ENCODE measurements at places on chromosomes 3 and 15. TPM values are rescaled to one million over a fixed set of nuclear protein-coding genes. Genes with fewer than 3 reads are reported as not detected.

DNA sequence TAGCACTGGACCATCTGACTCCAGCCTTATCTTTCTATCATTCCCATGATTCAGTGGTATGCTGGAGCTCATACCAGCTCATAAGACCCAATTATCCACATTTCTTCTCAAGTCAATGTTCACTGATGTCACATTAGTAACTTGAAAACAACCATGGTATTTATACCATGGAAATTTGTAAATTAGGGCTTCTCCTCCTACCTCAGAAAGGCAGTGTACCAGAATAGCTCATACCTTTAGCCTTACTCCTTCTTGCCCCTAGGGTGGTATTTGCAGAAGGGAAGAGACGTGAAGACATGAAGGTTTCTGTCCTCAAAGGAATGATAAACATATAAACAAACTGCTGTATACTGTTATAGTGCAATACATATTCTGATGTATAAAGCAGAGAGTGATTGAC lies 114.2 kb downstream of the NEK11 start:
- DNase-seq = no peak

The SLC22A14 gene
- 0.05 TPM for total RNA-seq

The GALNT15 gene
- 2.6 TPM for total RNA-seq

- DNase-seq = no peak
These were observed 1.5 kb downstream of the CAND2 start for GRCh38 chr3:12797892-12798558.

GRCh38 chr3:150141790-150142326 lies 171.2 kb upstream of the PFN2 start:
- no peak for DNase-seq

- DNase-seq = no peak
These were observed 148.5 kb upstream of the CTDSPL start for GRCh38 chr3:37712918-37713817.

DNA sequence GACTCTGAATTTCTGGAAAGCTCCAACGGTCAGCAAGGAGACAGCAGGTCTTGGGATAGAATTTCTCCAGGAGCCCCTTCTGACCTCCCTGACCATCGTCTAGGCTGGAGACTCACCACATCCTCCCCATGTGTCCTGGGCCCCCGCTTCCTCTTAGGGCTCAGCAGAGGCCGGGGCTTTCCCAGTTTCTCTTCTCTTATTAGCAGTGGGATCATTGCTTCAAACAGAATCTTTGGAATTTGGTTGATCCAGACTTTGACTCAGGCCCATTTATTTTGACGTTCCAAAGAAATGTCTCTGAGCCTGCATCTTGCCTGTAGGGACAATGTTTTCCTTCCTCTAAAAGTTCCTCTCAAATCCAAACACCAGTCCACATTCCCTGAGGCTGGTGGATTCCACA lies 38.4 kb upstream of the SLC6A6 start:
- DNase-seq = no peak

The RASGRP1 gene
- total RNA-seq = 53.3 TPM

DNA sequence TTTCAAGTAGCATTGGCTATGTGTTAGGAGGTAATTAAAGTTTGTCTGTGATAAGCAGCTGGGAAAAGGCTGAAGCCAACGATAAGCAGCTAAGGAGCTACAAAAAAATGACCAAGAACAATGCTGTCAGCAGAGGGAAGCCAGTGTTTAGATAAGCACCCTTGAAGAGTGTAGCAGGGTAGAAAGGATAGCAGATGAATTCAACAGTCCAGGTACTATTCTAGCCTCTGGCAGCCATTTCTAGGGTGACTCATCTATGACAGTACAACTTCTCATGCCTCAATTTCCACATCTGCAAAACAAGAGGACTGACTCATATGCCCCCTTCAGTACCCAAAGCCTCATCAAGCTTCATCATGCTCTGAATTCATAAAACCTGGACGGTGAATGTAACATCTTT lies 617.6 kb upstream of the UBE2E2 start:
- no peak for DNase-seq

The GPR149 gene
- not detected for total RNA-seq

DNA sequence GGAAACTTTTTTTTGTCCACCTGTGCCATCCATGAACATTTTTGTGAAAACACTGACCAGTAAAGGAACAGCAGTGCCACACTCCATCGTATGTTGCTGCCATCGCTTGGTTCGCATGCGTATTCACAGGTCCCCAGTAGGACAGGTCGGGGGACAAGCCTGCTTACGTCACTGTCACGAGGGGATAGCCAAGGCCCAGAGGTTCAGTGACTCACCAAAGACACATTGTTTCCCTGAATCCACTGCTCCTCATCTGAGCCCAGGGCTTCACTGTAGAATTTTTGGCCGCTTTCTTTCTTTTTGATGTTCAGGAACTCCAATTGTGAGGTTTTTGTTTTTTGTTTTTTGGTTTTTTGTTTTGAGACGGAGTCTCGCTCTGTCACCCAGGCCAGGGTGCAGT lies 5.9 kb downstream of the ADPRH start:
- no peak for DNase-seq

DNA sequence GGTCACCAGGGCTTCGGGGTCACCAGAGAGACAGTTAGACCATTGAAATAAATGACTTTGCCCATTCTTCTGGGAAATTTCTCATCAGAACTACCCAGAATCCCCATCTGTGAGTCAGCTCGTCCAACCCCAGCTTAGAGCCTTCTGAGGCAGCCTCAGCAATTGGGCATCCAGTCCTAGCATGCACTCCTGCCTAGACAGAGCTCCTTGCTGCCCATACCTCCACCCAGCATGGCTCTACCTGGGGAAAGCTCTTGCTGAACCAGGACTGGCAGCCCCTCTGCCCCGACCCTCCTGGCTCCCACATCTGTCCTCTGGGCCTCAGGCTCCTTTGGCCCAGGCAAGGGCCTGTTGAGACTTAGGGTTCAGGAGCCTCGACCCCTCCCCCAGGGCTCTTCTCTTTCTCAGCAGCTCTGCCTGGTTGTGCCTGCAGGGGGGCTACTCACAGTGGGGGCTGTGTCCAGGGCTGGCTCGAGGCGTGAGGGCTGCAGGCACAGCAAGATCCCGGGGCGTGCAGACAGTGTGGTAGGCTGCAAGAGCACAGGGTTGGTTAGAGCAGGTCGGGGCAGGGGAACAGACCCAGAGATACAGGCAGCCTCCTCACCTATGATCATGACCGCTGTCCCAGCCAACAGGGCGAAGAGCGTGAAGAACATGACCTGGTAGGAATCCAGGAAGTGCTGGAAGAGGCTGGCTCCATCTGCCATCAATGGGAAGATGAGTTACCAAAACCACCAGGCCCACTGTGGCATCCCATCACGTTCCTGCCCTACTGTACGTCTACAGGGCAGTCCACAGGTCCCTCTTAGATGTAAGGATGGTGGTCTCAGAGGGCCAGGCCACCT lies 101.3 kb downstream of the NUP210 start:
- no peak for DNase-seq

DNA sequence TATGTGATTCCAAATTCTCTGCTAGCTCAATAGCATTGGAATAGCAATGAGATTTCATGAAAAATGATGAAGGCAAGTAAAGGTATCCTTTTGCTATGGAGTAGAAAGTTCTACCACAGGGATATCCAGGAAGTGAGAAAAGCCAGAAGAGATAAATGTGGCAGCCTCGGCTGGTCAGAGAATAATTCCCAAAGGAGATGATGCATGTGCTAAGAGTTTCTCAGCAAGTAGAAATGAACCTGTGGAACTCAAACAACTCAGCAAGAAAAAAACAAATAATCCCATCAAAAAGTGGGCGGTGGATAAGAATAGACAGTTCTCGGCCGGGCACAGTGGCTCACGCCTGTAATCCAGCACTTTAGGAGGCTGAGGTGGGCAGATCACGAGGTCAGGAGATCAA lies 38.2 kb downstream of the ALS2CL start:
- no peak for DNase-seq

GRCh38 chr3:16103472-16103871 lies 71.0 kb upstream of the GALNT15 start:
- DNase-seq = no peak

- DNase-seq = no peak
These were observed at the start of gene BHLHE40 for GRCh38 chr3:4979428-4980228. BHLHE40 (plus strand) TSS chr3:4979437; CDS start chr3:4979719, 282 bp downstream.

DNA sequence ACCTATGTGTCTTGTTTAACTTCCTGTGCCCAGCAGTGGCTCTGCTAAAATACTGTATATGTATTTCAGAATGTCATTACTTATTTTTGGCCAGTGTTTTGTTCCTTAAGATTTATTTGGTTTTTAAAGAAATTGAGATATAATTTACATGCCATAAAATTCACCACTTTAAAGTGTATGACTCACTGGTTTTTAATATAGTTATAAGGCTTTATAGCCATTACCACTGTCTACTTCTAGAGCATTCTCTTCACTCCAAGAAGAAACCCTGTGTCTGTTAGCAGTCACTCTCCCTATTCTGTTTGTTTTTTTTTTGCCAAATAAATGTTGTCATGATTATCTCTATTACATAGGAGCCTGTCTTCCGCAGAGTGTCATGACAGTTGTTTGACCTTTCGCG lies 25.8 kb downstream of the PPM1L start:
- no peak for DNase-seq

The IGDCC3 gene
- total RNA-seq = 1.4 TPM

DNA sequence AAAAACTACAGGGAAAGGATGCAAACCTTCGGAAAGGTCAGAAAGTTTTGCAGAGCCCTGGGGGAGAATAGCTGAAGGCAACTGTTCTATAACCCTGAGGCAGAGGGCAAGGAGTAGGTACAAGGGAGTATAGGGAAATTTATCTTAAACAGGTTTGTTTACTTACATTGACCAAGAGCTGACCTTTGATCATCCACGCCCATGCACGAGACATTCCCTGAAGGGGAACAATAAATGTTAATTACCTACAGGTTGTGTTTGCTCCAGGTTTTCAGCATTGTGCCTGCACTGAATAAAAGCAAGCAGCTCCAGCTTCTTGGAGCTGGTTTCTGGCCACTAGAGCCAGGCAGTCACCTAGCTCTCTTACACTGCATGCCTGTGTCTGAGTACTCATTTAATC lies 524.5 kb upstream of the TGFBR2 start:
- DNase-seq = no peak

The SH2D7 gene
- 0.05 TPM for total RNA-seq

GRCh38 chr3:40971191-40972168 lies 227.8 kb upstream of the CTNNB1 start:
- DNase-seq = no peak

DNA sequence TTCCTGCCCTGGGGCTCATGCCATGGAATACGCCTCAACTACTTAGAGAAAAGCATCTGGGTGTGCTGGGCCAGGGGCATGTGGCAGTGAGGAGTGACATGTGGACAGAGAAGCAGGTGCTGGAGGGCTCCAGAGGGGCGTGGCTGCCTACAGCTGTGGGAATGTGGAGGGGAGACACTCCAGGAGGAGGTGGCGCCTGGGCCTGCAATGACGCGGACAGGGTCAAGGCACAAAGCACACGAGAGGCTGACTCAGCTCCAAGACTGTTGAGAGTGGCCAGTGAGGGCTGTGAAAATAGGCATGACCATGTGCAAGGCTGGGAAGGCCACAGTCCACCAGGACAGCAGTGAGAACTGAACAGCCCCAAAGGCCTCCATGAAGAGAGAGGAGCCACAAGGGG lies 48.5 kb downstream of the PTH1R start:
- DNase-seq = no peak

The GATA2 gene
- 0.57 TPM for total RNA-seq

DNA sequence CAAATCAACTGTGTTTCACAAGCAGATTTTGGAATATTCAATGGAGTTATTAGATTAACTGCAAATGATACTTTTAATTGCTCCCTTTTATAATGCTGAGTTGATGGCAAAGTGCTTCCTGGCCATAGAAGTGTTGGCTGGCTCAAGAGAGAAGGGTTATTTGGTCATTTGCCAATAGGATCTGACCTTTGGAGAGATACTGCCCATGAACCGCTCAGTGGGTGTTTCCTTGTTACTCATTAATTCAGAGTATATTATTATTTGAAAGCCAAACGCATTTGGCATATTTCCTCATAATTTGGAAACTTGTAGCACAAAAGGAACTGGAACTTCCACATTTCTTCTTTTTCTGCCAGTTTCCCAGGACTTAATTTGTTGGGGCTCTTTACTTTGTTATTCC lies 234.7 kb downstream of the CDIN1 start:
- no peak for DNase-seq

GRCh38 chr15:79721256-79721655 lies 175.6 kb downstream of the MTHFS start:
- no peak for DNase-seq

The COL7A1 gene
- total RNA-seq = 4.4 TPM

DNA sequence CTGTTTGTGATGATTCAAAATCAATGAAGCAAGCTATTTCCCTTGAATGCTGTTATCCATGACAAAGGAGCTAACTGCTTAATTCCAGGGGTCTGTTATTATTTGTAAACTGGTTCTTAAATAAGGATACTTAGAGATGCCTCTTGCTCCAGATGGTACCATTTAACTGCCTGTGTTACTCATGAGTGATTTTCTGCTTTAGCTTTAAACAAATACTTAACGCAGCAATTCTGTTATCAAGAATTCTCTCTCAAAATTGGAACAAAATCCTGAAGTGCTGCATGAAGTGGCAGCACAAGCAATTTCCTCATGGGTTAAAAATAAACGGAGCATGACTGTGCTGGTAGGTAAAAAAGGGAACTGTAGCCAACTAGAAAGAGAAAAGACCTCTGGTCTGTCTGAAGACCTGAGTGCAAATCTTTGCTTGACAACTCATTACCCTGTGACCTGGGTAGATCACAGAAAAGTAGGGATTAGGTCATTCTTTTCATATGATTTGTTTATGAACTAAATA lies 62.5 kb upstream of the GBE1 start:
- no peak for DNase-seq

DNA sequence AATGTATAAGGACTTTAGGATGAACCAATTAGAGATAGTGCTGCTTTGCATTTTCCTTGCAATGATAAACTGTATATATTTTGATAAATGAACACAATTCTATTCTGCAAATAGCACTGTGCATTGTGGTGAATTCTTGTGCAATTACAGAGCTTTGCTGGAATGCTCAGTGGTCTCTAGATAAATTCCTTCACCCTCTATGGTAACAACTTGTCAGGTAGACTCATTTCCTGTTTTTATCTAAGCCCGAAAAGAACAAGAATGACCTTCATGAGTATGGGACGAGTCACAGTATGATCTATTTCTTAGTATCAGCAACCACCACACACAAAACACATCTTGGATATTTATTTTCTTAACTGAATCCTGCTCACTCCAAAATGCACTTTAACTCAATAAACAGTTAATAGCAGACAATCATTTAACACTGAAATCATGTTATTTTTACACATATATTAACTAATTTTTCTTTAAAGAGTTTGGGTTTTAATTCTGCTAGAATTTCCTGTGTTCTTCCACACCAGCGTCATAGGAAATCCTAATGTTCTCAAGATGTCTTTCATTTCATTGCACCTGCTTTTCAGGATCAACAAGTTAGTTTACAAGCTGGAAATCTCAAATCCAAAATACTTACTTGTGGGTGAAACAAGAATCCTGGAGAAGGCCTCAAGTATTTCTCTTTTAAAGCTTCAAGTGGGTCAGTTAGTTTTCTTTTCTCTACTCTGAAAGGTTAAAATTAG lies 551.2 kb downstream of the MECOM start:
- DNase-seq = no peak

- no peak for DNase-seq
These were observed 3.6 kb upstream of the C3orf85 start for GRCh38 chr3:109132801-109133473.

GRCh38 chr3:22241110-22241509 lies 490.1 kb upstream of the ZNF385D start:
- no peak for DNase-seq
